Brain pericyte (primary cell): ENCODE measurements at places on chromosomes 6 and 20.
A peak's percentile ranks its signal among the peaks of the same experiment; 100 is the strongest.

- no peak for DNase-seq
These were observed 155.5 kb upstream of the SLC24A3 start for GRCh38 chr20:19056909-19057308.

DNA sequence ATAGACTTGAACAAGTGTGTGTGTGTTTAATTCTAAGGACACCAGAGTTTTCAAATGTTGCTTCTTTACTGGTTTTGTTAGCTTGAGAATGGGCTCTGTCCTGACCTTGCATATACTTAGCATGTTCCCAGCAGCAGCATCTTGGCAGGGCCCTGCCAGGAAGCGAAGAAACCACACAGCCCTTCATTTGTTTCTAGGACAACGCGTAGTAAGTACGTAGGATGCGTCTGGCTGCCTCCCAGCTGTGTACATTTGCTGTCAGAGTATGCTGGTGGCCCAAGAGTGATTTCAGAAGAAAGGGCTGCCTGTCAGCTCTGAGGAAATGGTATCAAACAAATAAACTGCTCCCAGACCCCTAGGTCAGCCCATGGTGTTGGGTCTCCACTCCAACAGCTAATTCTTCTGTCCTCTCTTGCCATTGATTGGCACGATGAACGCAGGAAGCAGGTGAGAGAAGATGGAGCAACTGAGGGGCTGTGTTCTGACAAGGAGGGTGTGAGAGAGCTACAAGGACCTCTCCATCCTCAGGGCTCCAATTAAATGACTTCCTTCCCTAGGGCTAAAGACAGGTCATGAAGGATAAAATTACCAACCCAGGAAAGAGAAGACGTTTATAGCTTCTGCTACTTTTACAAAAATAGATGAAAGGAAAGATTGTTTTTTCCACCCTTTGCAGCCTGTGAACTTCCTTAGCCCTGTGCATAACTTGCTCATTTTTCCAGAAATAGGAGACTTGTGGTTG is 55.9 kb upstream of the HDDC2 start:
- no peak for DNase-seq

DNA sequence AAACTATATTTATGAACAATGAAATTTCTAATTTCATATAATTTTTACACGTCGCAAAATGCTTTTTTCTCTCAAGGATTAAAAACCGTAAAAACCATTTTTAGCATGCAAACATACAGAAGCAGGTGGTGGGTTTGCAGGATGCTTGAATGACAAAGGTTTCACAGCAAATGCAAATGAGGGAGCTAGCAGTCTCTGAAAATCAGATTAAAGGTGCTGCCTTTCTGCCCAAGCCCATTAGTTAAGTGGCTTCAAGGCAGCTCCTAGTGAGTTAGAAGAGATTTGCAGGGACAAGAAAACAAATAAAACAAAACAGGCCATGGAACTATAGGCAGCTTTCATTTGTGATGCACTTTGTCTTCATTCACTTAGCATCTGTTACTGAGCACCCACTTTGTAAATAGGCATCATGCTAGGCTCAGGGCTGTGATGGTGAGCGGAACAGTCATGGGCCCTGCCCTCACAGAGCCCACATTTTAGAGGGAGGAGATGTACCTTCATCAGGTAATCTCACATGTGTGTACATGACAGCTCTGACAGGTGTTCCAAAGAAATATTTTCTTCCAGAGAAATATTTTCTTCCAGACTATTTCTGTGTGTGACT is 29.5 kb downstream of the NAPB start:
- no peak for DNase-seq

GRCh38 chr20:17511401-17511800 is 19.8 kb downstream of the BFSP1 start:
- no peak for DNase-seq

DNA sequence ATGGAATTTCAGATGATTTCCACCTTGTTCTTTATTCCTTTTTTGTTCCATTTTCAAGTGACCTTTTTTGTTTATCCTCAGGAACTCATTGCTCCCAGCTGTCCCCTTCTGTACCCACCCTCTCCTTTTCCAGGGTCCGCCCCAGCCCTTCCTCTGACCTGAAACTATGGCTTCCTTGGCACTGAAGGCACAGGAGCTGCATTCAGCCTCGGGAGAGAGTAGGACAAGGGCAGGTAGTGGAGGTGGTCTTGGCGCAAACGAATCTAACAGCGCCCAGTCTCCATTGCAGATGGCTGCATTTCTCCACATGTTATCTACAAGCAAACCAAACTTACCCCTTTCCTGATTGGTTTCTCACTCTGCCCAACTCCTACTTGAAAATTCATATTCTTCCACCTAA is 8.8 kb upstream of the ULBP2 start:
- no peak for DNase-seq

- no peak for DNase-seq
These were observed 226.1 kb upstream of the GJE1 start for GRCh38 chr6:141906569-141907080.

GRCh38 chr20:57507477-57507876 is 17.5 kb downstream of the CTCFL start:
- no peak for DNase-seq

DNA sequence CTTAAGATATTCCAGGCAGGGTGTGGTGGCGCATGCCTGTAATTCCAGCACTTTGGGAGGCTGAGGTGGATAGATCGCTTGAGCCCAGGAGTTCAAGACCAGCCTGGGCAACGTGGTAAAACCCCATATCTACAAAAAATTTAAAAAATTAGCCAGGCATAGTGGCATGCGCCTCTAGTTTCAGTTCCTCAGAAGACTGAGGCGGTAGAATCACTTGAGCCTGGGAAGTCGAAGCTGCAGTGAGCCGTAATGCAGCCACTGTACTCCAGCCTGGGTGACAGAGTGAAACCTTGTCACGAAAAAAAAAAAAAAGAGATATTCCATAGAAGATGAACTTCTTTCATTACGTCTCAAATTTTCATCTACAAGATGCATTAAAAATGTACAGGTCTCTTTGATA is 46.7 kb upstream of the ISM1 start:
- DNase-seq: no peak

DNA sequence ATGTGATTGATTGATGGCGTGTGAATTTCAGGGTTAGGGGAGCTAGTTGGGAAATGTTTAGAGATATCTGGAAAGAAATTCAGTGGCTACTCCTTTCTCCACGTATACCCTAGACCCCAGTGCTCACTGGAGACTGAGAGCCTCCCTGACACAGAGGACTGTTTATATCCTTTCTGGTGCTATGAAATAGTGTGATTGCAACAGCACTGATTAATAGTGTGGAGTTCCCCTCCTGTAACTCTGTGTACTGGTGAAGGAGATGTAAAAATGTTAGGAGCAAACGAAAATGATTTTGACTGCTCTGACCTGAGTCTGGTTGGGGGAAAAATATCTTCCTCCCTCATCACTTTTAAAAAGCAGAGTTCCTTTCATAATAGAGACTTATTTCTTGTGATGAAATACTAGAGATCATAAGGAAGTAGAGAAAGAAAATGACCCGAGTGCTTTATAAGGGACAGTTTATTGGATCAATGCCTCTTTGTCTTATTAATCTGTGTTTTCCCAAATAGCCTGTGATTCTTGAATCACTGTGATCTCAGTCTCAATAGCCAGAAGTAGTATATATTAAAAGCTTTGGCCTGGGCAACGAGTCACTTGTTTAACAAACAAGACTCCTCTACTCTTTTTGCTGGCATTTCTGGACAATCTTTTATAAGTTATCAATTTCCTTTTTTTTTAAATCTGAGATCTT is 92.3 kb downstream of the RNF182 start:
- DNase-seq: no peak

GRCh38 chr6:34496103-34496685 is 30.3 kb downstream of the PACSIN1 start:
- DNase-seq: no peak

DNA sequence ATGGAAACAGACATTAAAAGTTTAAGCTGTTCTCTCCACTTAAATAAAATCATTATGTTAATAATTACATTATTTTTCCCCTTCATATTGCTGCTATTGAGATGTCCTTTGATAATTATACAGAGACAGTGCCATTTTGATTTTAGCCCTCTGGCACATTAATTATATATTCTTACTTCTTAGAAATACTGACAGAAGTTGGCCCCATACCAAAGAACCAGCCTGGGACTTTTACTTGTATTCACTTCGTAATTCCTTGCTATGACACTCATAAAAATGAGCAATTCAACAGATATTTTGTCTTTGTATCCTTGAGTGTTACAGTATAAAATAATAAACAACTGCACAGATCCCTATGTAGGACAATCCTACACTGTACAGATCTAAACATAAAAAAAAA is 743.7 kb downstream of the TBC1D32 start:
- no peak for DNase-seq

- no peak for DNase-seq
These were observed 29.8 kb upstream of the TCP11 start for GRCh38 chr6:35170891-35171290.

GRCh38 chr6:132413499-132413802 is 12.2 kb upstream of the MOXD1 start:
- no peak for DNase-seq

DNA sequence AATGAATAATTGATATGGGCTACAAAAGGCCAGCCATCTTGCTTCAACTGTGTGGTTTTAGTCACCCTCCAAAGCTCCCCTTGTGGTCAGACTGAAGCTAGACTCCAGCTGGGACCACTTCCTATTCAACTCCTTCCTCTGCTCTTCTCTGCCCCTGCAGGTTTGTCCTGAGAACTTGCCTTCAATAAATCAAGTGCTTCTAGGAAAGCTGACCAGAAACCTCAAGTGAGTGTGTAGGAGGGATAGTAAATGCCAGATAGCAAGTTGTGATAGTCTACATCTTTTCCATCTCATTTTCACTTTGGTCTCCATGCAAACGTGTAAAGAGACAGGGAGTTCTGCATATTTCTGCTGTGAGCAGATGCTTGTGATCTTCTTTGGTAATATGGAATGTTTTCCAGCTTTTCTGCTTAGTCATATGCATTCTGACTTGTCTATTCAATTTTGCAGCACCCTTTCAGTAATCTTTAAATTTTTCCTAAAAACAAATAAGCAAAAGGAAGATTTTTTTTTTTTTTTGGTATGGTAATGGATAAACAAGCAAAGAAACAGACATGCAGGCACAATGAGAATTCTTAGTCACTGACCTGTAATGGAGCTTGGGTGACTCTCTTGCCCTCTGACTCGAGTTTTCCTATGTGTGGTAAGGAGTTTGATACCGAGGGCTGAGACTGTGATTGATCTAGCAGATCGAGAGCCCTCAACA is 201.3 kb upstream of the BTBD3 start:
- DNase-seq: peak; percentile 8

GRCh38 chr6:26056583-26057350 is 30.5 kb upstream of the HFE start:
- no peak for DNase-seq

GRCh38 chr6:166286839-166287271 is 21.3 kb downstream of the PRR18 start:
- DNase-seq: no peak

- DNase-seq: no peak
These were observed 334.8 kb downstream of the NRN1 start for GRCh38 chr6:5671601-5672559.

GRCh38 chr6:44712353-44713111 is 325.0 kb downstream of the CDC5L start:
- DNase-seq: no peak

GRCh38 chr6:558089-558488 is 98.8 kb downstream of the HUS1B start:
- no peak for DNase-seq

- DNase-seq: no peak
These were observed 167.3 kb downstream of the GRM4 start for GRCh38 chr6:33978412-33979150.

GRCh38 chr6:13952101-13952500 is 27.3 kb downstream of the RNF182 start:
- DNase-seq: no peak

GRCh38 chr6:40743226-40743625 is 156.1 kb upstream of the LRFN2 start:
- DNase-seq: no peak

- no peak for DNase-seq
These were observed 6.2 kb downstream of the KDM1B start for GRCh38 chr6:18161431-18161830.

GRCh38 chr6:54057058-54057457 is 54.2 kb upstream of the MLIP start:
- DNase-seq: no peak

- DNase-seq: no peak
These were observed 107.4 kb downstream of the SCML4 start for GRCh38 chr6:107716688-107717089.

GRCh38 chr6:31874836-31875572 is 3.8 kb downstream of the SLC44A4 start:
- no peak for DNase-seq

DNA sequence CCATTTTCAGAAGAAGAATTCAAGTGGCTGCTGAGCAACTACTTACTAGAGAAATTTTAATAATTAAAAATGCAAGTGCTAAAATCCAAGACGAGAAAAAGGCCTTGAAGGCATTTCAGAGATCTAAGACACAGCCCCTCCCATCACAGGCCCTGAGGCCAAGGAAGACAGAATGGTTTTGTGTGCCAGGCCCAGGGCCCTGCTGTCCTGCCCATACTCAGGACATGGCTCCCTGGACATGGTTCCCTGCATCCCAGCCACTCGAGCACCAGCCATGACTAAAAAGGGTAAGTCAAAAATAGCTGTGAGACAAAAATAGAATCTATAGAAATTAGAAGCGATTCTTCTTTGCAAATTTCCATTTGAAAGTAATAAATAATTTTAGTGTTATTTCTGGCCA is 364.9 kb downstream of the COL12A1 start:
- no peak for DNase-seq

GRCh38 chr6:149915970-149916865 is 6.7 kb downstream of the RAET1G start:
- no peak for DNase-seq

GRCh38 chr6:118963003-118963402 is 28.0 kb upstream of the MCM9 start:
- DNase-seq: no peak

DNA sequence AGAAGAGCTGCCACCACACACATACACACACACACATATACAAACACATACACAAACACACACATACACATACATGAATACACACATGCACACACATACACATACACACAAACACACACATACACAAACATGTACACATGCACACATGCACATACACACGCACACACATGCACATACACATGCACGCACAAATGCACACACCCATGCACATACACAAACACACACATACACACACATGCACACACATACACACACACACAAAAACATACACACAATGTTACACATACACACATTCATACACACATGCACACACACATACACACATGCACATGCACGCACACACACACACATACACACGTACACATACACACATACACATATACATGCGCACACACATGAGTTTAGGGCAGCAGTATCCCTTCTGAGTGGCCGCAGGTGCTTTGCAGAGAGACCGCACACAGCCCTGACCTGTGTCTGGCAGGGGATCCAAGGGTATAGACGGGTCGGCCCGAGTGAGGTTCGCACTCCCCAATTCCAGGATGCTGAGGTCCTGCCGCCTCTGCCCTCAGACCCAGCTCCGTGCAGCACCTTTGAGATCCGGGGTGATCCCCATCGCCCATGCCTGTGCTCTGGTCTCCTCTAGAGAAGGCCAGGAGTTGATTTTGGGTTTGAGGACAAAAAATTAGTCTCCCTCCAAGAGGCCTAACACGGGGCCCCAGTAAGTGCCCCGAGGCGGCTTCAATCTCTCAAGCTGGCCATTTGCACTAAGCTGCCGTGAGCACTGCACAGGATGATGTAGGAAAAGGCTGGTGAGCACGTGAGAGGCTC is 56.8 kb downstream of the TMEM242 start:
- no peak for DNase-seq

- no peak for DNase-seq
These were observed 36.6 kb downstream of the NSFL1C start for GRCh38 chr20:1430004-1430451.
